Peyer's patch (tissue), 4 donors: ENCODE measurements at places on chromosomes 4 and X. TPM values are rescaled to one million over a fixed set of nuclear protein-coding genes. Genes with fewer than 3 reads are reported as not detected.

Gene LGI2
- 0.66 TPM for total RNA-seq

DNA sequence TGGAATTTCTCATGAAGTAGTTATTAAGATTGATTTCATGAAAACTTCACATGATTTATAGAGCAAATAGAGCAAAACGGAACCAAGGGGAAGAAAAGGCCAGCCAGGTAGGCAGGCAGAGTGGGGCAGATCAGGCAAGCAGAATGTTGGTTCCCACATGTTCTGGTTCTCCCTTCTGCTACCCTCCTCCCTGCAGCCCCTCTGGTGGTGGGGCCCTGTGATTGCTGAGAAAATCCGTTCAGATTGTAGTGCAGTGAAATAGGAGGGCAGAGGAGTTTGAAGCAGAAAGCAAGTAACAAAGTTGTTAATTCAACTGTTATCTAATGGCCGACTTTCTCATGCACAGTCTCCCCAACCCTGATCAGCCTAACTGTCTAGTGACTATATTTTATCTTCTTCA lies 185.3 kb downstream of the MID1IP1 start:
- H3K27me3 ChIP-seq = no peaks in the 10 kb centered on the region
- no peak for DNase-seq
- H3K4me3 ChIP-seq = no peak overlapping the region
- H3K4me1 ChIP-seq = no peaks in the 10 kb centered on the region

DNA sequence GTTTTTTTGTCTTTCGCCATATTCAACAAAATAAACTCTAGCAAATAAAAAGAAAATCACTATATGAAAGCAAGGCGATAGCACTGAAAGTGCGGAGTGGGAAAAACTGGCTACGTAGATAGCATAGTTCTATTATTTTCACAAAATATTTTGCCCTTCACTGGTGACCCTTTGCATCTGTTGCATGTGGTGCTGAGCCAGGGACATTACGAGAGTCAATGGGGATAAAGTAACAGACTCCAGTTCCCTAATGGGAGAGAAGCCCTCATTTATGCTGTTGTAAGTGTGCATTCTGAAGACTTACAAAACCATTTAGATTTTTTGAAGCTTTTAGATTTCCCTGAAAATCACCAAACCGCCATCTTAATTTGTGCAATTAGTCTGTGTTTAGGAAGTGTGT lies 501.6 kb downstream of the PPARGC1A start:
- DNase-seq = no peak
- no peak overlapping the region for H3K27ac ChIP-seq
- H3K36me3 ChIP-seq = no peaks in the 10 kb centered on the region
- no peaks in the 10 kb centered on the region for H3K27me3 ChIP-seq

DNA sequence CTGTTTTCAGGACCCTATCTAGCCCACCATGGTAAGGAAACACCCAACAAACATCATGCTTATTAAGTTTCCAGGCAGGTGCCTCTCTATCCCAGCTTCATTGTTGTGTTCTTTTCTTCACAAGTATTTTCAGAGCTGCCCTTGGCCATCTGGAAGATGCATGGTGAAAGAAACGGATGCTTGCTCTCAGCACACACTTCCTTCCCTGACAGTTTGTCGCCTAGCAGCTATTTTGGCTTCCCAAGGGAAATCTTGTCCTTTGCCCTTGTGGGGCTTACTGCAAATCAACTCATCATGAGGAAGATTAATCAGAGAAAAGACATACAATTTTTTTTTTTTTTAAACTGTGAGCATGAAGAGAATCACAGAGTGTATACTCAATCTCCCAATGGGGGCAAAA lies 128.8 kb downstream of the ASMT start:
- no peak overlapping the region for H3K27ac ChIP-seq
- no peaks in the 10 kb centered on the region for H3K27me3 ChIP-seq
- no peak overlapping the region for H3K4me3 ChIP-seq
- no peaks in the 10 kb centered on the region for H3K36me3 ChIP-seq

Gene ETNPPL
- not detected for total RNA-seq

- H3K4me1 ChIP-seq = no peaks in the 10 kb centered on the region
- H3K27me3 ChIP-seq = no peaks in the 10 kb centered on the region
- H3K27ac ChIP-seq = no peak overlapping the region
- no peak overlapping the region for H3K4me3 ChIP-seq
- no peaks in the 10 kb centered on the region for H3K36me3 ChIP-seq
These were observed 57.7 kb downstream of the ARHGAP10 start for GRCh38 chr4:147789596-147789995.

- no peak for DNase-seq
- no peaks in the 10 kb centered on the region for H3K27me3 ChIP-seq
- no peaks in the 10 kb centered on the region for H3K36me3 ChIP-seq
- H3K4me1 ChIP-seq = no peaks in the 10 kb centered on the region
These were observed 13.6 kb downstream of the ELOVL6 start for GRCh38 chr4:110184791-110185155.

- H3K4me1 ChIP-seq = no peaks in the 10 kb centered on the region
- H3K27ac ChIP-seq = no peak overlapping the region
- no peaks in the 10 kb centered on the region for H3K27me3 ChIP-seq
- DNase-seq = no peak
These were observed 909.4 kb downstream of the FSTL5 start for GRCh38 chr4:161254375-161254774.

Gene GLOD5
- 15.2 TPM for total RNA-seq

GRCh38 chr4:6914448-6914847 lies 4.8 kb downstream of the TBC1D14 start:
- no peak overlapping the region for H3K27ac ChIP-seq
- peaks cover 21% of the 10 kb centered on the region for H3K4me1 ChIP-seq
- H3K4me3 ChIP-seq = no peak overlapping the region
- H3K27me3 ChIP-seq = no peaks in the 10 kb centered on the region

DNA sequence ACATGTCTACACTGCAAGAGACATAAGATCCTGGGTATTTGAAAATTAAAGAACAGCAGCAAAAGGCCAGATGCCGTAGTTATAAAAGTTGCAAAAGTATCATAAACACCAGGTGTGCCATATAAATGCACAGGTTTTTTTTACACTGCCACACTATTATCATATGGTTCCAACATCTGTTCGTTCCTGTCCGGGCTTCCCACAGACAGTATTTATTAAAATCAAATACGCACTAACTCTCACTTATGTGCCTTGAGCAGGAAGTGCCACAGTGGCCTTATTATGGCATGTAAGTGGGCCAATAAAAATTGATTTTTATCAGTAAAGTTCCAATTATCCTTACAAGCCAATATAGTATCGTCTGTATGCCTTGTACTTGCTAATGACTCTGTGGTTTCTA lies 873.2 kb downstream of the RPA4 start:
- no peak overlapping the region for H3K27ac ChIP-seq
- no peaks in the 10 kb centered on the region for H3K36me3 ChIP-seq
- H3K4me1 ChIP-seq = no peaks in the 10 kb centered on the region
- H3K27me3 ChIP-seq = no peaks in the 10 kb centered on the region
